ENCODE measurements at places on chromosomes 12 and 14.

- DNase-seq, result no peak
These were observed 38.0 kb upstream of the RAP1B start for GRCh38 chr12:68572661-68573060.

GRCh38 chr14:31556191-31556590 lies 5.0 kb upstream of the NUBPL start:
- no peak for DNase-seq

DNA sequence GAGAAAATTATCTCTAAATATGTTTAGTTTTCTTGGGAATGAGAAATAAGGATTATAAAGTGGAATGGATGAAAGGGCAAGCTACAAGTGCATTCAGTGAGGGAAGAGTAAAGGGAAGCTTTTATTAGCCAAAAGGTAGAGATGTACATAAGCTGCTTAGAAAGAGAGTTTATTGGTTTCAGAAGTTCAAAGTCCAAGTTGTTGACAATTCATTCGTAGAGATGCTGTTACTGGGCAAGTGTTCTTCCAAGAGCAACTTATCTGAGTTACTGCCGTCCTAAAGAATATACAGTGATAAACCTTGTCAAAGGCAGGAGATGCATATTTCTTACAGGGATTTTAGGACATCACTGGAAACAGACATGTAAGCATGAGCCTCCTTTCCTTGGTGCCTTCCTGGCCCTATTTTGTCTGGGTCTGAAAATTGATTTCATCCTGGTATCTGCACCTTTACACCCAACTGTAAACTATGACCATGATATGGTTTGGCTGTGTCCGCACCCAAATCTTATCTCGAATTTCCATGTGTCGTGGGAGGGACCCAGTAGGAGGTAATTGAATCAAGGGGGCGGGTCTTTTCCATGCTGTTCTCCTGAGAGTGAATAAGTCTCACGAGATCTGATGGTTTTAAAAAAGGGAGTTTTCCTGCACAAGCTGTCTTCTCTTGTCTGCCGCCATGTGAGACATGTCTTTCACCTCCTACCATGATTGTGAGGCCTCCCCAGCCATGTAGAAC lies 46.8 kb downstream of the TRMT5 start:
- DNase-seq, result no peak

- no peak for DNase-seq
These were observed 10.7 kb downstream of the EID3 start for GRCh38 chr12:104314242-104314614.

DNA sequence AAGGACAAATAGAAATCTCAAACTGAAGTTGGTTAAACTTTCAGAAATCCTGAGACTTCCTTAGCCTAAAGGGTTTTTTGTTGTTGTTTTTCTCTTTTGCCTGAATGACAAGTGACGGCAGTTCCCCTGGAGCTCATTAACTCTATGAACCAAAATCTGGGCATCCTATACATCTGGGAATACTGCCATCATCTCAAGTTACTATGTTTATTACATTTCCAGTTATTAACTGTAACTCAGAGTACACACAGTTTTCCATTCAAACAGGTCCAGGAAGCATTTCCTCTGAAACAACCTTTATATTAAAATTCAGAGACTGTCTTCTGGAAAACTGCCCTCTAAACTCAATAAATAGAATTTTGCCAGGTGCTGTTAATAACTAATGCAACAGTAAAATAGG lies 55.6 kb upstream of the CDKL1 start:
- DNase-seq, result no peak

DNA sequence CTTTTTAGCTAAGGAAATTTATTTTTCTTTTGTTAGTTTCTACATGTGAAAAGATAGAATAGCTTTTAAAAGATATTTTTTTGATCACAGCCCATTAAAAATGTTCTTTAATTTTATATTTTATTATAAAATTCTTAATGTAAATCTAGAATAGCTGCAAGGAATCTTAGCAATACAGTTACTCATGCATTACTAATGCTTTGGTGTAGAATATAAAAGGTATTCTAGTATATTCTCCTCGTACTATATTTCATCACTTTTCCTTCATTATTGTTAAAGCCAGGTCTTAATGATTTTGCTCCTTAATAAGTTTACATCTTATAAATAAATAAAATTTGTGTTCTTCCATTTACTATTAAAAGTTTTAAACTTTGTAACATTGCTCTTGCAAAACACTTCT lies 82.6 kb downstream of the MNAT1 start:
- no peak for DNase-seq
